ENCODE measurements at places on chromosomes 7 and 10.

GRCh38 chr7:38673795-38674194 lies 42.6 kb upstream of the AMPH start:
- DNase-seq: peak; percentile 43

GRCh38 chr10:21953585-21954057 lies 49.9 kb downstream of the DNAJC1 start:
- DNase-seq: peak; percentile 88

DNA sequence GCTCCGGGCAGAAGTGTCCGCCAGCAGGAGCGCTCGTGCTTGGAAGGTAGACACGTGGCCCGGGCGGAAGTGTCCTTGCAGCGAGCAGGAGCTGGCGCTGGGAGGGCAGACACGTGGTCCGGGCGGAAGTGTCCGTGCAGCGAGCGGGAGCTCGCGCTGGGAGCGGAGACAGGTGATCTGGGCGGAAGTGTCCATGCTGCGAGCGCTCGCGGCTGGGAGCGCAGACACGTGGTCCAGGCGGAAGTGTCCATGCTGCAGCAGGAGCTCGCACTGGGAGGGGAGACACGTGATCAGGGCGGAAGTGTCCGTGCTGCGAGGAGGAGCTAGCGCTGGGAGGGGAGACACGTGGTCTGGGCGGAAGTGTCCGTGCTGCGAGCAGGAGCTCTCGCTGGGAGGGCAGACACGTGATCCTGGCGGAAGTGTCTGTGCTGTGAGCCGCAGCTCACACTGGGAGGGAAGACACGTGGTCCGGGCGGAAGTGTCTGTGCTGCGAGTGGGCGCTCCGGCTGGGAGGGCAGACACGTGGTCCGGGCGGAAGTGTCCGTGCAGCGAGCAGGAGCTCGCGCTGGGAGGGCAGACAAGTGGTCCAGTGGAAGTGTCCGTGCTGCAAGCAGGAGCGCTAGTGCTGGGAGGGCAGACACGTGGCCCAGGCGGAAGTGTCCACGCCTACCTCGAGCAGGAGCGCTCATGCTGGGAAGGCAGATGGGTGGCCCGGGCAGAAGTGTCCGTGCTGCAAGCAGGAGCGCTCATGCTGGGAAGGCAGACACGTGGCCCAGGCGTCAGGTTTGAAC lies 41.1 kb upstream of the PRKAR1B start:
- DNase-seq: peak; percentile 36

- DNase-seq: no peak
These were observed 1044.9 kb downstream of the TYW1 start for GRCh38 chr7:68041554-68041953.

DNA sequence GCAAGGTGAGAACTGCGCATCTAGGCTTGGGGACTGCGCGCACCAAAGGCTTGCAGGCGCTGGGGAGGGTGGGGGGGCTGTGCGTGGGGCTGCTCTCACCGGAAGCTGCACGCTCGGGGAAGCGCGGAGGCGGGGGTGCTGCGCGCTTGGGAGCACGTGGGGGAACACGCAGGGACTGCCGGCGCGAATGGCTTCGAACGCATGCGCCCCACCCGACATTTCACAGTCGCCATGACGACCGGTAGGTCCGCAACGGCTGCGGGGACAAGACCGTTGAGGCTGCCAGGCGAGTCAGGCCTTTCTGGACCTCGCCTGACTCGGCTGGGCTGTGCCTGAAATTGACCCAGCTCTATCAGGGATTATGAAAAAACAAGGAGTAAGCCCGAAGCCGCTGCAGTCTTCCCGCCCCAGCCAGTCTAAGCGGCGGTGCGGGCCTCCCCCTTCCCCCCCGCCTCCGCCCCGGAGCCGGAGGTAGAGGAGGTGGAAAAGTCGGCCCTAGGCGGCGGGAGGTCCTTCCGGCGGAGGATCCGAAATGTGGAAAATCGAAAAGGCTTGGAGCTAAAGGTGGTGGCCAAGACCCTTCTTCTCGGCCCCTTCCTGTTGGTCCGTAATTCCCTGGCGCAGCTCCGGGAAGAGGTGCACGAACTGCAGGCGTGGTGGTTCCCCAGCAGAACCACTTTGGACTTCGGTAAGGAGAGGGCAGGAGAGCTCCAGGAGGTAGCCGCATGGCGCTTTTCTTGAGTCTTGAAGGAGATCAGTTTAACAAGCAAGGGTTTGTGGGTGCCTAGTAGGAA lies 34.9 kb upstream of the STEAP1 start:
- DNase-seq: peak; percentile 7

DNA sequence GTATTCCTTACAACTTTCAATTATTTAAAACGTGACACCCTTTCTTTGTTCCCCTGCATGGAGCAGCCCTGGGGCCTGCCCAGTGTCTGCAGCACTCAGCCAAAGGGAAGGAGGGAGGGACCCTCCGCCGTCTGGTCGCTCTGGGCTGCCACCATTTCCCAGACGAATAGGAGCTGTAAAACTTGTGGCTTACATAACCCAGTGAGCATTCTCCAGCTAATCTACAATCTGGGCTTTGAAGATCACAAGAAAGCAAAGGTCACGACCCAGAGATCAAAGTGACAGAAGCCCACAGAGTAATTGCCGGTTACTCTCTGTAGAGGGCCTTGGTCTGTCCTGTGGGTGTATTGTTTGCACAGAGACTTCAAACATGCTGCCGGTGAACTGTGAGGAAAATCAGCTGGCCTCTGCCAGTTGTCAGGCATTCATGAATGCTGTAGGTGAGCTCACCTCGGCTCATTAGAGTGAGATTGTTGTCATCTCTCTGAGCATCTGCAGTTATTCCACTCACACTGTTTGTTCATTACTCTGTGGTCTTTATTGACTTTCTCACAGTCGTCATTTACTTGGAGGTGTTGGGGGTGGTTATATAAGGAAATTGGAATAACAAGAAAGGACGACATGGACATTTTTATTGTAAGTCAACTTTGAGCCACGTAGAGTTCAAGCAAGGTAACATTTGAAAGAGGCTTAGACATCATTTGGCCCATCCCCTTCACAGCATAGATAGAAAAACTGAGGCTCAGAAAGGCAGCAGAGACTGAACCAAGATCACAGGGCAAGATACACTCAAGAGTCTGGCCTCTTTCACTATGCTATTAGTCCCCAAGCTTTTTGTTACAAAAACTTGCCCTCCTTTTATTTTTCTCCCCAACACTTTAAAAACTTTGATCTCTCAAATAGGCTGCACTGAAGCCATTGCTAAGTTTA lies 619.8 kb downstream of the LRMDA start:
- no peak for DNase-seq

- DNase-seq: peak; percentile 40
These were observed 2.8 kb downstream of the EEPD1 start for GRCh38 chr7:36155811-36156361.

Measured in dermis microvascular lymphatic vessel endothelial cell (primary cell).